ENCODE measurements at places on chromosomes 7 and 10. TPM values are rescaled to one million over a fixed set of nuclear protein-coding genes. Genes with fewer than 3 reads are reported as not detected.

LRRD1 gene
- not detected for polyA plus RNA-seq

GRCh38 chr7:28862595-28863272 is 95.4 kb downstream of the TRIL start:
- DNase-seq, result no peak

DNA sequence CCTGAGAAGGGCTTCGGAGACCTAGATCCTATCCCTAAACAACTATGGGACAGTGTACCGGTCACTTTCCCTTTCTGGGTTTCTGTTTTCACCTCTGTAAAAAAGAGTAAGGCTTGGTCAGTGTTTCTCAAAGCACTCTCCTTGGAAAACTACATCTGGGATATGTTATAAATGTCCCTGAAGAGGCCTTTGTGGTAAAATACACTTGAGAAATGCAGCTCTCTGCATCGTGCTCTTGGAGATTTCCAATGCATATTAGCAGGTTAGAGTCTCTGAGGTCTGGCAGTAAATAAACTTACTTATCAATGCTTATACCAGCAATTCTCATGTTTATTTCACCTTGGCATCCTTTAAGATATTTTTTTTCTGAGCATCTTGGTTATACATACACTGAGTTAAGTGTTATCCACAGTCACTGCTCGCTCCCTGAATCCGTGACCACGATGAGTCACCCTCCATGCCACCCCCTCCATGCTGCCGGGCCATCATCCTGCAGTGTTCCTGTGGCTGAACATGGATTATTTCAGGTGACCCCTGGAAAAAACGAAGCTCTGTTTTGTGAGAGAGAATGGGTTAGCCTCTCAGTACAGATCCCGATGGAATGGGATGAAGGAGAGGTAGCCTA is 3.3 kb upstream of the TBXAS1 start:
- no peak for DNase-seq

DNA sequence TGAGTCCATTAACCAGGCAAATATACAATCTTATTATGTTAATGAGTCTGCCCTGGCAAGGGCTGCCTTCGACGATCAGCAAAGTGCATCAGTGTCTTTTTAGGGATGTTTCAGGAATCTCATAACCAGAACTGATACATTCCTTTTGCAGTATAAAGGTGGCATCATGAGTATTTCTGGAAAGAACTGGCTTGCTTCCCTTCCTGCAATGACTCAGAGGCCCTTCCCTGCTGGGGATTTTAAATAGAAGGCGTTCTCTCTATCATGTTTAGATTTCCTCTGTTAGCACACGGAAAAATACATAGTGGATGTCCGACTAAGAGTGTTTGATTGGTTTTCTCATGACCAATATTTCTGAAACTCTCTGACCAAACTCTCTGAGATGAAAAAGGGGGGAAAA is 1.8 kb downstream of the NPS start:
- no peak for DNase-seq

DNA sequence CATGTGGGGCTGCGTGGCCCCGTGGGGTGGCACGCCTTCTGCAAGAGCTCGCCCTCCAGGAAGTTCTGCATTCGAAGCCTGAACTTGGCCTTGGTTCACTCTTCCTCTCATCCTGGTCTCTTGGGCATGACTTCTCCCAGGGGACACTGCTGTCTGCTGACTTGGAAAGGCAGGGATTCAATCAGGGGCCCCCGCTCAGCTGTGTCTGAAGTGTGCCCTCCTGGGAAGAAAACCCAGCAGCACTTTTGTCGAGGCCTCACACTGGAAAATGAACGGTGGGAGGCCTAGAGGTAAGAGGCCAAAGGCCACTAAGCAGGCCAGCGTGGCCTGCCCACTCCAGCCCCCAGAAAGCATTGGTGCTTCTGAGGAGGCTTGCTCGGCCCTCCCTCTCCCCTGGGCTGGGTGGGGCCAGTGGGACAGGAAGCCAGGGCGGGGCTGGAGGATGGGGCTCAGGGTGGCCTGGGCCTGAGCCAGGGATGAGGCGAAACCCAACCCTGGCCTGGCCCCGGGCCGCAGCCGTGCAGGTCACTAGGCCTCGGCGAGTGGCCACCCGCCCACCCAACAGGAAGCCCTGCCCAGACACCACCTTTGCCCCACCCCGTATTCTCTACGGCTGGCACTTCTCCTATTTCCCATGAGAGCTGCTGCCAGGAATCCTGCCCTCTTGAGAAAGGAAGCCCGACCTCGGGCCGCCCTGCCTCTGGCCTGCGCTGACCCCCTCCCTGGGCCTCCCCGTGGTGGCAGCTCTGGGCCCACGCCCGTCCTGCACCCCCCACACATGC is 81.1 kb downstream of the ZMIZ1 start:
- peak; percentile 26 for DNase-seq
